ENCODE measurements at places on chromosomes 2 and 18.

- H3K4me1 ChIP-seq = no peaks in the 10 kb centered on the region
- no peak for DNase-seq
- no peak overlapping the region for H3K27ac ChIP-seq
- no peak overlapping the region for H3K4me3 ChIP-seq
- H3K36me3 ChIP-seq = no peaks in the 10 kb centered on the region
These were observed 202.7 kb downstream of the PTH2R start for GRCh38 chr2:208609166-208609804.

GRCh38 chr18:54616220-54616848 is 25.3 kb downstream of the DYNAP start:
- no peaks in the 10 kb centered on the region for H3K4me1 ChIP-seq
- H3K4me3 ChIP-seq = no peak overlapping the region

GRCh38 chr2:156445296-156446220 is 9.4 kb downstream of the GPD2 start:
- H3K27me3 ChIP-seq = no peaks in the 10 kb centered on the region
- DNase-seq = no peak
- peaks cover 2% of the 10 kb centered on the region for H3K36me3 ChIP-seq
- no peak overlapping the region for H3K4me3 ChIP-seq
- H3K27ac ChIP-seq = no peak overlapping the region
- H3K4me1 ChIP-seq = no peaks in the 10 kb centered on the region

- H3K27ac ChIP-seq = no peak overlapping the region
- DNase-seq = no peak
- no peak overlapping the region for H3K4me3 ChIP-seq
- no peaks in the 10 kb centered on the region for H3K27me3 ChIP-seq
- H3K36me3 ChIP-seq = no peaks in the 10 kb centered on the region
- no peaks in the 10 kb centered on the region for H3K4me1 ChIP-seq
These were observed 445.7 kb upstream of the FANCL start for GRCh38 chr2:58686776-58687175.

GRCh38 chr2:54720563-54720962 is 2.9 kb upstream of the EML6 start:
- no peak overlapping the region for H3K4me3 ChIP-seq
- peaks cover 10% of the 10 kb centered on the region for H3K4me1 ChIP-seq
- H3K27ac ChIP-seq = no peak overlapping the region
- DNase-seq = no peak

DNA sequence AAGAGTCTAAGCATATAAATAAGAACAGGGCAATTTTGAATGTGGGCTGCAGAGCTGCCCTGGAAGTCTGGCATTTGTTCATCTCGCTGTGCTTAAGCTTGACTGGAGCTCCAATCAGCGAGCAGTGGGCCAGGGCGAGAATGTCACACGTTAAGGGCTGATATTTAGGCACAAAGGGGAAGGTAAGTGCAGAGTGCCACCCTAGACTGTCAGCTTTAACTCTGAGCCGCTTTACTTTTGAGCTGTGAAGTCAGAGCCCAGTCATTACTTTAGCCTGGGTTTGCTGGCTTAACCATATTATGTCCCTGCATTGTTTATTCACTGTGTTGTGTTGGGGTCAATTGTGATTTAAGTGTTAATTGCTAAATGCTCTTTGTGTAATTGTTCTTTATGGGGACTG is 236.1 kb upstream of the SIX3 start:
- no peak overlapping the region for H3K4me3 ChIP-seq
- no peaks in the 10 kb centered on the region for H3K36me3 ChIP-seq
- H3K27ac ChIP-seq = no peak overlapping the region
- DNase-seq = no peak
- peaks cover 8% of the 10 kb centered on the region for H3K4me1 ChIP-seq
- H3K27me3 ChIP-seq = no peaks in the 10 kb centered on the region

DNA sequence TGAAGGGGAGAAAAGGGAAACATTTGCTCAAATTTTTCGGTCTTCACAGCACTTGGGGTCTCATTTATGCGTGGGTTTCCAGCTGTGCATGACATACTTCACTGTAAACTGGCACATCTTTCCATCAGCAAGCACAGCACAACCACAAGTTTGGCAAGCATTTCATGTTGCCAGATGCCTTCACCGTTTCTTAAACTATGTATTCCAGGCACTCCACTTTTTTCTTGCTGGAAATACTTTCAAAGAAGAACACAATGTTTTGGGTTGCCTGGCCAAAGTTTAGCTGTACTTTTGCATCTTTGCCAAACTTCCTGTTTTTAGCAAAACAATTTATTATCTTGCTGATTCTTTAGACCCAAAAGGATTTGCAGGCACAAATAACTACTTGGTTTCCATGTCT is 194.6 kb upstream of the MEIS1 start:
- H3K36me3 ChIP-seq = no peaks in the 10 kb centered on the region
- H3K4me3 ChIP-seq = no peak overlapping the region
- no peaks in the 10 kb centered on the region for H3K4me1 ChIP-seq
- no peak overlapping the region for H3K27ac ChIP-seq
- H3K27me3 ChIP-seq = no peaks in the 10 kb centered on the region

- H3K36me3 ChIP-seq = no peaks in the 10 kb centered on the region
- no peaks in the 10 kb centered on the region for H3K4me1 ChIP-seq
- no peak for DNase-seq
- no peaks in the 10 kb centered on the region for H3K27me3 ChIP-seq
- no peak overlapping the region for H3K4me3 ChIP-seq
These were observed 57.5 kb downstream of the WDPCP start for GRCh38 chr2:63530704-63531279.

GRCh38 chr2:234772733-234773060 is 179.1 kb upstream of the SH3BP4 start:
- H3K36me3 ChIP-seq = no peaks in the 10 kb centered on the region
- DNase-seq = no peak
- H3K4me1 ChIP-seq = no peaks in the 10 kb centered on the region
- no peaks in the 10 kb centered on the region for H3K27me3 ChIP-seq
- no peak overlapping the region for H3K4me3 ChIP-seq
- no peak overlapping the region for H3K27ac ChIP-seq

GRCh38 chr2:200222791-200223190 is 83.7 kb upstream of the SPATS2L start:
- H3K4me1 ChIP-seq = no peaks in the 10 kb centered on the region
- no peak overlapping the region for H3K27ac ChIP-seq
- DNase-seq = no peak
- H3K4me3 ChIP-seq = no peak overlapping the region
- no peaks in the 10 kb centered on the region for H3K36me3 ChIP-seq

GRCh38 chr18:78813936-78814710 is 165.5 kb upstream of the SALL3 start:
- no peak overlapping the region for H3K4me3 ChIP-seq
- H3K27ac ChIP-seq = no peak overlapping the region
- H3K36me3 ChIP-seq = no peaks in the 10 kb centered on the region

GRCh38 chr2:102895376-102895775 is 133.5 kb downstream of the TMEM182 start:
- no peaks in the 10 kb centered on the region for H3K4me1 ChIP-seq
- no peak for DNase-seq
- no peaks in the 10 kb centered on the region for H3K36me3 ChIP-seq
- H3K27ac ChIP-seq = no peak overlapping the region

- no peaks in the 10 kb centered on the region for H3K36me3 ChIP-seq
- H3K27me3 ChIP-seq = no peaks in the 10 kb centered on the region
- H3K27ac ChIP-seq = no peak overlapping the region
- no peak overlapping the region for H3K4me3 ChIP-seq
- peaks cover 3% of the 10 kb centered on the region for H3K4me1 ChIP-seq
These were observed 38.7 kb downstream of the PHLPP1 start for GRCh38 chr18:62754026-62754425.

- H3K27me3 ChIP-seq = no peaks in the 10 kb centered on the region
- H3K4me1 ChIP-seq = no peaks in the 10 kb centered on the region
- H3K36me3 ChIP-seq = no peaks in the 10 kb centered on the region
- no peak for DNase-seq
- no peak overlapping the region for H3K4me3 ChIP-seq
These were observed 226.7 kb upstream of the MC4R start for GRCh38 chr18:60599267-60599666.

DNA sequence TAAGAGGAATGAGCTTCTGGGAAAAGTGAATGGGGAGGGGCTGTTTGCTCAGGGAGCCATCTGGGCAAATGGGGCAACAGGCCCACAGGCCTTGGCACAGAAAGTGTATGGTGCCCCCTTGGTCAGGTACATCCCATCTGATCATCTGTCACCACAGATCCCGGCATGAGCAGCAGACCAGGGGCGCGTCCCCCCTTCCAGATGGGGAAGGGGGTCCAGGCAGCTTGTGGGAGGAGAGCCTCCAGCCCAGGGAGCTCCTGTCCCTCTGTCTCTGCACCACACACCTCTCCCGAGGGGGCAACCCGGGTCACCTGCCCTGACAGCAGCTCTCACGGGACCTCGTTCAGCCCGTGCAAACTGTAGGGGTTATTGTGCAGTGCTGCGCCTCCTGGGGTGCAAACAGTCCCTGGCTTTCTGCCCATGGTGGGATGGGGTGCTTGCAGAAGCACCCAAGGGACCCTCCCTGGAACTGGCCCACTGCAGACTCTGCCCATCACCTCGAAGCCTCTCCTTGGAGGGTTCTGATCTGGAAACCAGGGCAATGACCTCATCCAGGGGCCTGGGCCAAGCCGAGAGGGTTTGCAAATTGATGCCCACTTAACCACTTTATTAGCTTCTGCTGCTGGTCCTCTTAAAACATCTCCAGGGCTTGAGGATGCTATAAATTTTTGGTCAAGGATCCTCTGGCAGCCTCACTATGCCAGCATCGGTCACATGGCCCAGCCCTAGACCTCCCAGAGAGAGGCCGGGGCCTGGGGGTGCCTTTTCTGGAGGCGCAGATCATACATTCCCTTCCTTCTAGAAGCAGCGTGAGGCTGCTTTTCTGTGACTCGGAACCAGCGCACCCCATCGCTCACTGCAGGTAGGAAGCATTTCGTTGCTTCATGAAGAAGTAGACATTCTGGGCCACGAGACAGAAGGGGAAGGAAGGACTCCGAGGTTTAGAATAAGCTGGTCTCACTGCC is 7.6 kb upstream of the BOK start:
- H3K36me3 ChIP-seq = no peaks in the 10 kb centered on the region

DNA sequence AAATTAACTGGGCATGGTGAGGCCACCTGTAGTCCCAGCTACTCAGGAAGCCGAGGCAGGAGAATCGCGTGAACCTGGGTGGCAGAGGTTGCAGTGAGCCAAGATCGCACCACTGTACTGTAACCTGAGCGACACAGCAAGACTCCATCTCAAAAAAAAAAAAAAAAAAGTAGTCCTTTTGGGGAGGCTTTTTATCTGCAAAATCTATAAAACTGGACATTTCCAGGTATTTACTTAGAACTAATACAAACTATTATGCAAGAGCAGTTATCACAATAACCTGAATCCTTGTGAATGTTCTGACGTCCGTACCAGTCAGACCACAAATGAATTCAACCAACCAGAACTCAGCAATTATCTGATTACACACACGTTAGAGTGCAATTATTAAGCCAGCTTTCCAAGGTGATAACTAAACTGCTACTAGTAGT is 8.8 kb upstream of the RAPH1 start:
- H3K4me3 ChIP-seq = no peak overlapping the region
- no peak for DNase-seq
- no peaks in the 10 kb centered on the region for H3K4me1 ChIP-seq
- no peak overlapping the region for H3K27ac ChIP-seq
- H3K36me3 ChIP-seq = no peaks in the 10 kb centered on the region

- no peaks in the 10 kb centered on the region for H3K27me3 ChIP-seq
- H3K36me3 ChIP-seq = no peaks in the 10 kb centered on the region
- H3K4me1 ChIP-seq = no peaks in the 10 kb centered on the region
- H3K27ac ChIP-seq = no peak overlapping the region
These were observed 386.5 kb downstream of the DLGAP1 start for GRCh38 chr18:4068552-4069158.

- no peak overlapping the region for H3K27ac ChIP-seq
- no peaks in the 10 kb centered on the region for H3K36me3 ChIP-seq
- DNase-seq = no peak
- H3K4me1 ChIP-seq = no peaks in the 10 kb centered on the region
- H3K27me3 ChIP-seq = no peaks in the 10 kb centered on the region
These were observed 402.8 kb downstream of the TXNL1 start for GRCh38 chr18:56235481-56236013.

DNA sequence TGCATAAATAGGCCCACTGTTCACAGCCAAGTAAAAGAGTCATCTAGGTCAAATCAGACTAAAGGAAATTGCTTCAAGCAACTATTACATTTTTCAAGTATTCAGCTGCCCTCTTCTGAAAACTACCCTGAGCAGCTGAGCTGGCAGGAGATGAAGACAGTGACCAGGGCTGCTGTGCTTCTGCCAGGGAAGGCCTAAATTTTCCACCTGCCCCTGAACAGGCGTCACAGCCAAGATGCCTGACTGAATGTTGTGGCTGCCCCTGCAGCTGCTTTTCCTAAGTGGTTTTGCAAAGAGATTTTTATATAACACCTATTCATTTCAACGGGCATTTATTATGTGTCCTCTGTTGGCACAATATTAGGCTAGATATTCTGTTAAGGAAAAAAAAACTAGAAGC is 96.7 kb upstream of the RPE start:
- H3K27ac ChIP-seq = no peak overlapping the region
- no peaks in the 10 kb centered on the region for H3K4me1 ChIP-seq
- H3K36me3 ChIP-seq = no peaks in the 10 kb centered on the region

GRCh38 chr2:26333293-26333692 is 12.7 kb upstream of the SELENOI start:
- H3K4me1 ChIP-seq = no peaks in the 10 kb centered on the region
- no peaks in the 10 kb centered on the region for H3K36me3 ChIP-seq
- no peak overlapping the region for H3K27ac ChIP-seq

DNA sequence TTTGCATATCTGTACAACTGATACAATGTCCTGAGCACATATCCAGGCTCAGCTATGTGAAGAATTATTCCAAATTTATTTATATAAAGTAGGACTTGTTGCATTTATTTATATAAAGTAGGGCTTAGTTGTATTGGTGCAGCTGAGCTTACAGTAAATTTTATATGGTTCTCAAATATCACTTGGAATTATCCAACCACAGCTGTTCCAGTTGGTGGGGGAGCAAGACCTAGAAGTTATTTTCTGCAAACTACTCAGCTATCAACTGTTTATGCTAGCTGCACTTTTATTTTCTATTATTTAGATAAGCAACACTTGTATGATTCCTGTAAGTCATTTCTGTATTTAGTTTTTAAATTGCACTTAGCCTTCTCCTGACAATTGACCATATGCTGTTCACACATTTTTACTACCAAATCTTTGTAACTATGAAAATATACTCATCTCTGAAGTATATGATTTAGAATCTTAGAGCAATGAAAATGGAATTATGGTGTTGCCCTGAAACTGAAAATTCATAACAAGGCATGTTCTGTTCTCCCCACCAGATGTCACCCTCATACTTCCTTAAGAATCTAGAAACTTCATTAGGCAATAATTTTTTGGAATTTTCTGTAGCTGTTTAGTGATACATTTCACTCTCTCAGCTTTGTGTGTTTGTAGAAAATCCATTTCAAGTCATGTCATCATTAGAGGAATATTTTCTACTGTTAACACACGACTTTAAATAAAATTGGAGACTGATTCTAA is 157.0 kb upstream of the CBLN2 start:
- H3K36me3 ChIP-seq = no peaks in the 10 kb centered on the region
- no peak overlapping the region for H3K27ac ChIP-seq
- H3K4me3 ChIP-seq = no peak overlapping the region
- no peaks in the 10 kb centered on the region for H3K4me1 ChIP-seq
- DNase-seq = no peak

- DNase-seq = no peak
- H3K27ac ChIP-seq = no peak overlapping the region
- no peak overlapping the region for H3K4me3 ChIP-seq
- H3K27me3 ChIP-seq = peaks cover 10% of the 10 kb centered on the region
- H3K4me1 ChIP-seq = peaks cover 10% of the 10 kb centered on the region
These were observed 151.3 kb upstream of the NCK2 start for GRCh38 chr2:105593221-105593967.

Data from T-cell (primary cell).